AG08395 (cell line): ENCODE measurements at places on chromosomes 4 and X.

DNA sequence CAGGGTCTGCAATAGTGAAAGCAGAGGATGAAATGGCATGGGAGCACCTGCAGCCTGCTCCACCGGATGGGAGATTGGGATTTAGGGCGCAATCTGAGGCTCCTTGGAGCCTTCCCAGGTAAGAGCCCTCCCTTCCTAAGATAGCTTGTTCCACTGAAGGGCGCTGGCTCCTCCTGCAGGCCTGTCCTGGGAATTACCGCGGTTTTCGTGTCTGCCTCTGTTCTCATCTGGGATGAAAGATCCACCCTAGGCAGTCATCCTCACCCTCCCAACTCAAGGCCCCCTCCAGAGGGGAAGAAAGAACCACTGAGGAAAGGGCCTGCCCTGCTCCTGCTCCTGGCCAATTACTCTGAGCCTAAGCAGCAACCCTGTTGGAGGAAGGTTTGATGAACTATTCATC, 547.5 kb downstream of the SMARCA1 start:
- no peak for DNase-seq

- DNase-seq = peak; percentile 38
Measured at GRCh38 chr4:78100060-78100459, 42.9 kb downstream of the FRAS1 start.

- no peak for DNase-seq
Measured at GRCh38 chr4:6773616-6774540, 8.6 kb upstream of the KIAA0232 start.

DNA sequence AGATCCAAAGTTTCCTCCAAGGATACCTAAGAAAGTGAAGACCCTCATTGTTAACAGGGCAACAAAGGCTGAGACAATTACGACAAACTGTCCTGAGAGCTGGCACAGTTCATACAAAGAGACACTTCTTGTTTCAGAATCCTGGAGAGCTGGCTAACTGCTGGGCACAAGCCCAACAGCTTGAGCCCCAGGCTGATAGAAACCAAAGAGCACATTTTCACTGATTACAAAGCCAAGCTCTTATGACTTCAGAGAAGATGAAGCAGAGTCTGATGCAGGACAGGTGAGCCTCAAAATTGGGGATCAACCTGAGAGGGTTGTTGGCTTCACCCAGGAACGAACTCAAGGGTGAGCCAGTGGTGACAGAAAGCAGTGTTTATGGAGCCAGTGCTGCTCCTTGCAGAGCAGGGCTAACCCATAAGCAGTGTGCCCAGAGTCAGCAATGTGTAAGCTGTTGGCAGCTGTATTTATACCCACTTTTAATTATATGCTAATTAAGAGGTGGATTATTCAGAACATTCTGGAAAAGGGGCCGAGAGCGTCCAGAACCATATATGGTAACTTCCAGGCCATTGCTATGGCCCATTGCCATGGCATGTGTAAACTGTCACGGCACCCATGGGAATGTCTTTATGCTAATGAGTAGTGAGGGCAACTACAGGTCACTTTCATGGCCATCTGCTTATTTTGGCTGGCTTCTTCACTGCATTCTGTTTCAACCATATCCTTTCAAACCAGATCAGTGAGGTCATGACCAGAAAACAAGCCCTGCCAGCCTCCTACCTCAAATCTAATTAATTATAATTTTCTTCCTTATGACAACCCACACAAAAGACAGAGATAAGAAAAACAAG, 183.7 kb downstream of the EVC2 start:
- peak; percentile 48 for DNase-seq

- no peak for DNase-seq
Measured at GRCh38 chr4:23392860-23393458, 496.9 kb downstream of the PPARGC1A start.

DNA sequence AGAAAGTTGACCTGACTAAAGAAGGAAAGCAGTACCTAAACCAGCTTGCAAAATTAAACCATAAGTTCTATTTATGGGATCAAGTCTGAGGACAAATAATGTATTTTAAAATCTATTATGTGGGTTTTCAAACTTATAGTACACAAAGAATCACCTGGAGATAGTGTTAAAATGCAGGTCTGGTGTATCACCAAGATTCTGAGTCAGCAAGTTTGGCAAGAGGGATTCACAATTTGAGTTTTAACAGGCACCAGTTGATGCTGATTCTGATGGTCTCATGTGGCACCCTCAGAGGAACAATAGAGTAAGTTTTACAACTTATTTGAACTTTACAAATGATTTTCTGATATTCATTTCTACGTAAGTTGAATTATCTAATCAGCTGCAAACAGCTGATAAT, 9.1 kb upstream of the STATH start:
- DNase-seq = no peak
